MV-4-11 (cell line): ENCODE measurements at places on chromosomes 1 and 21.

DNA sequence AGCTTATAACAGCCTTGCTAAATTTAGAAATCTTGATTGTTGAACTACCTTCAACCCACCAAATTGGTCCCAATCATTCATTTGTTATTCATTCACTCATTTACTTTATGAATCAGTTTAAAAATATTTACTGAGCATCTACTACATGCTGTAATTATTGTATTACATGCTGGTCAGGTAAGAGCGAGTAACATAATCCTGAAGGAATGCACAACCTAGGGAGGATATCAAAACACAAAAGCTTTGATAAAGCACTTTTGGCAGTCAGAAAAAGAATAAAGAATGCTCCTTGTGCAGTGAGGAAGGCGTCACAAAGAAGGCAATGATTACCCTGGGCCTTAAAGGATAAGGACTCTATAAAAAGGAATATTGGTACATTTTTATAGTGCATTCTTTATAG lies 518.9 kb upstream of the NR5A2 start:
- no peak for DNase-seq

DNA sequence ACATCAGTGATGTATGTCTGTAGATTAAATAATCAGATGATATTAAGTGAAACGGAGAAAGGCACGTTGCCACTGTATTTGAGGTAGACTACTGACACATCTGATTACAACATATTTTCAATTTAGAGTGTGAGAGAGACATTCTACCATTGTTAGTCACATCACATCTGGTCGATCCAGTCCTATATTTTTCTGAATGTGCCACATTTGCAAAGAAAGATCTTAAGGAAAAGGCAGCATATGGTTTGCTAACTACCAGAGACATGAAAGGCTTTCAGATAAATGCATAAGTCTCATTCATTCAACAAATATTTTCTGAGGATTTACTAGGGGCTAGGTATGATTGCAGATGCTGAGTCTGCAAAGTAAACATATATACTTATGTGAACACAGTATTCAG lies 114.3 kb upstream of the RUNX1 start:
- DNase-seq, result no peak

DNA sequence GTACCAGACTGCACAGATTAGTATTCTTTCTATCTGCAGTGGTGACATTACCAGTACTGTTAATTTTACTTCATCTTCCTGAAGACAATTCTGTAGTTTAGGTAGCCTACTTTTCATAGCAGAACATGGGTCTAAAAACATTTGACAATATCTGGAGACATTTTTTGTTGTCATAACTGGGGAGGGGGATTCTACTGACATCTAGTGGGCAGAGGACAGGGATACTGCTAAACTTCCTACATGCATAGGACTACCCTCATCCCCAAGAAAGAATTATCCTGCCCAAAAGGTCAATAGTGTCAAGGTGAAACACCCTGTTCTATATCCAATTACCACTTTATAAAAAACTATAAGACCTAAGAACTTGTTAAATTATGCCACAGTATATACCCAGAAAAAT lies 3.4 kb upstream of the ARHGAP29 start:
- DNase-seq, result no peak

DNA sequence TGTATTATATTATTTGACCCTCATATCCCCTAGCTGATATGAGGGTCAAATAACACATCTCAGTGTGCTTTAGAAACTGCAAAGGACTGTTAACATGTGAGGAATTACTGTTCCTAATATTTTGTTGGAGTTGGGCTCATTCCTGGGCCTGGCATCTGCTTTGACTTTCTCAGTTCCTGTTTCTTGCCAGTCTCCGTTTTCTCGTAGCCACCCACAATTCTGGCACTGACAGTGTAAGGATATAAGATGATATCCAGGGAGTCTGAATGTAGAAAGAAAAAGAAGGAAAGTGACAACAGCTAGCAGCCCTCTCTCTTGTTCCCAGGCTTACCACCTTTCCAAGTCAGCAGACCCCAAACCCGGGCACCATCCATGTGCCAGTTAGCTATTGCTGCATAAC lies 54.4 kb upstream of the SCMH1 start:
- peak; percentile 42 for DNase-seq

- DNase-seq, result no peak
These were observed 42.4 kb upstream of the PTCH2 start for GRCh38 chr1:44885406-44885805.

DNA sequence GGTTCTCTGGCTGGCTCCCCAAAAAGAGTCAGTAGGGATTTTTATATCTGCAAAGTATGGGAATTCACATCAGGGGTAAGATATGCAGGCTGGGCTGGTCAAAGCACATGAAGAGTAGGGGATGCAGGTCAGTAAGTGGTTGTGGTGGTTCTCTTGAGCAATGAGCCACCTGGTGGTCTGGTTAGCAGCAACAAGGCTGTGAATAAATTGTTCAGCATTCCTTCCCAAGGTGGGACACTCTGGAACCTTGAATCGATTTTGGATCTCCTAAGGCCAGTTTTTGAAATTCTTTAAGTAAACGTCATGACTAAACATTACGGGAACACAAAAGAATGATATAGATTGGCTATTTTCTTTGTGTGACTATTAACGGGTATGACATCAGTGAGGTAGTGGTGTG lies 563.0 kb upstream of the NEGR1 start:
- DNase-seq, result no peak

DNA sequence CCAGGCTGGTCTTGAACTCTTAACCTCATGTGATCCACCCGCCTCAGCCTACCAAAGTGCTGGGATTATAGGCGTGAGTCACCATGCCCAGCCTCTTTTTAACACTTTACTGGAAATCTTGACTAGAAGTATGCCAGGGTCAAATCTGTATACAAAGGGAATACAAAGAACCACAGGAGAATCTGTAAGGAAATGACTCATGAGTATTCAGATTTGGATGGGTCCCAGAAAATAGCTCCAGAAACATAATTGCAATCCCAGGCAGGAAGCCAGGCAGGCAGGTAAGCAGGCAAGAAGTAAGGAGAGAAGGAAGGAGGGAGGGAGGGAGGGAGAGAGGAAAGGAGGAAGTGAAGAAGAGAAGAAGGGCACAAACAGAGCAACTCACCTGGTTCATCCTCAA lies 22.8 kb upstream of the TIAM1 start:
- no peak for DNase-seq

- DNase-seq, result no peak
These were observed 122.2 kb downstream of the NAV1 start for GRCh38 chr1:201660931-201661822.

DNA sequence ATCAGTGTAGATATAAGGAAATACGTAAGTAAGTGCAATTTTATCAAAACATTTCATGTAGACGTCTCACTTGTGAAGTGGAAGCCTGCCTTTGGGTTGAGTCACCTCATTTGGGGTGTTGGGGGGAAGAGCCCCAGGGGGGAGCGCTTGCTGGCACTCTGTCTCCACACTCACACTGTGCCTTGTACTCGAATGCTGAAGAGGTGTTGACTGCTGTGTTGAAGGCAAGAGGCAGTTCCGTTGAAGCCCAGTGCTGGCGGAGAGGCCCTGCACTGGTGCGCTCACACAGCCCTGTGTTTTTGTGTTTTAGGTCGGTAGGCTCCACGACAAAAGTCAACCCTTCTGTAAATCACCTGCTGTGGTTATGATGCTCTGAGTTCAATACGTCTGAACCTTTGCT lies 131.9 kb upstream of the COL6A1 start:
- no peak for DNase-seq

DNA sequence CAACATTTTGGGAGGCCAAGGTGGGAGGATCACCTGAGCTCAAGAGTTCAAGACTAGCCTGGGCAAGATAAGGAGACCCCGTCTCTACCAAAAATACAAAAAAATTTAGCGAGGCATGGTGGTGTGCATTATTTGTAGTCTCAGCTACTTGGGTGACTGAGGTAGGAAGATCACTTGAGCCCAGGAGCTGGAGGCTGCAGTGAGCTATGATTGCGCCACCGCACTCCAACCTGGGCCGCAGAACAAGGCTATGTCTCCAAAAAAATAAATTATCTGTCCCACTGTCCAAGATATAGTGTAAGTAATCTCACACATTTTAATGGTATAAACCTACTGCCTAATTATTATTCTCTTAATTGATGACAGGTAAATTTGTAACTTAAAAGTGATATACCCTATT lies 12.8 kb downstream of the ARID4B start:
- DNase-seq, result no peak

GRCh38 chr1:200267458-200267857 lies 142.4 kb downstream of the ZNF281 start:
- DNase-seq, result no peak

DNA sequence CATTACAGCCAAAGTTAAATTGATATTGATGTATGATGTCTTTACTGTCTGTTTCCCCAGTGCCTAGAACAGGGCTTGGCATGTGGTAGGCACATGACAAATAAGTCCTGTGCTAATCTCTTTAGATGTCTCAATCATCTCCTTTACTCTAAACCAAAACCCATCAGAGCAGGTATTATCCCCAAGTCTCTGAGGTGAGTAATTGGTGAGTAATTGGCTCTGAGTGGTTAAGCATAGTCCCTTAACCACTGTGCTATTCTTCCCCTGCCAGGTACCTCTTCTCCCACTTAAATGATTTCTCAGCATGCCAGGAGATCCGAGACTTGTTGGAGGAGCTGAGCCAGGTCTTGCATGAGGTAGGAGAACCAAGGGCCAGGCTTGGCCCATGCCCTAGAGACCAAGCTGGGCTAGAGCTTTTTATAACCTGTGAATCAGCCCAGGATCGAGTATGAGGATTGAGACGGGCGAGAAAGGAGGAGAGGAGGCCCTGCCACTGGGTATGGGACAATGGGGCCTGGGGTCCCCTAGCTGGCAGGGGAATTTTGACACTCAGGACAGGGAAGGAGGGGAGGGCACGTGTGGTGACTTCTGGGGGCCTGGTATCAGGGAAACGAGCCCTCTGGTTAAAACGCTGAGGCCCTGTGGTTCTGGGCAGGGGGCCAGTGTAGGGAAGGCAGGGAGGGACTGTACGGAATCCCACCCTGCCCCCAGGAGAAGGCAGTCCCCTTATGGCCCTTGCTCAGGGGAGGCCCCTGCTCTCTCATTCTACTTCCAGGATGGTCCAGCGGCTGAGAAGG lies 4.5 kb downstream of the CNKSR1 start:
- DNase-seq, result no peak

DNA sequence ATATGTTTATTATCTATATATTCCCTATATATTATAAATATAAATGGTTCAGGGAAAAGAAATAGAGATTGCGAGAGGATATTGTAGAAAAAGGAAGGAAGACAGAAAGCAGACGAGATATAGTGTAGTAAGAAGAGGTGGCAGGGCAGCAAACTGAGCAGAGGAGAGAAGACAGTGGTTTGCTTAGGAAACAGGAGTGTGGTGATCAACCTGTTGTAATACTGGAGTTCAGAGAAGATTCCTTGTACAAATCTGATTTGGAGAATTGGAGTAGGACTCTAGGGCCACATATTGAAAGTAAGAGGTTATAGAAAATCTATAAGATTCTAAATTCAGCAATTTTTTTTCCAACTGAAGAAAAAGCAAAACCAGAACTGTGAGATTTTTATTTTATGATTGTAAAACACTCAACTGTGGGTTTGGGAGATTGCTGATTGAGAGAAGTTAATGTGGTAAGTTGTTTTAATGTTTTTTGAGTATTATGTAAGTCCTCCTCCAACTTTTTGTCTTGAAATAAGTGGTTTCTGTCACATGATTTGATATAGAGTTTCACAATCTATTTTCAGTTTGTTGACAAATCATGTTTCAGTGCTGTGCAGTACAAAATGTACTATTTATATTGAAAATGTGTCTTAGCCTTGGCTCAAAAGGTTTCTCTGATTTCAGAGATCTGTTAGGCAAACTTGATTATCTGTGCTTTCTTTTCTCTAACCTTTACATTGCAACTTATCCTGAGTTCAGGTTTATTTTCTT lies 9.6 kb upstream of the AMY2B start:
- DNase-seq, result peak; percentile 84

GRCh38 chr1:194056169-194056568 lies 869.8 kb upstream of the B3GALT2 start:
- peak; percentile 63 for DNase-seq

GRCh38 chr1:164746632-164747031 lies 187.6 kb downstream of the PBX1 start:
- no peak for DNase-seq

DNA sequence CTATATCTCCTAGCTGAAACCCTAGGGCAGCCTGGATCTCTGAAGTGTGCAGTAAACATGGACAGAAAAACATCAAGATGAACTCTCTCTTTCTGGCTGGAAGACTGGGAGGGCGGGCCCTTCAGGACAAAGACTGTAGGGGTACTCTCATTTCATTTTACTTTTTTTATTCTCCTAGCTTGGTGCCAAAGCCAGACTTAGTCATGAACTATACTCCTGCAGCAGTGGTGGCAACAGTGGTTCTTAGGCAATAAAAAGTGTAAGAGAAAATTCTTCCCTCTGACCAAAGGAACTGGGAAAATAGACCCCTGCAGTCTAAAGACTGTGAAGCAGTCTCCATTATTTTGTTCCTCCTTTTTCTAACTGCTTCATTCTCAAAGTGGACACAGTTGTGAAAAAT lies 213.8 kb upstream of the JUN start:
- DNase-seq, result peak; percentile 57

DNA sequence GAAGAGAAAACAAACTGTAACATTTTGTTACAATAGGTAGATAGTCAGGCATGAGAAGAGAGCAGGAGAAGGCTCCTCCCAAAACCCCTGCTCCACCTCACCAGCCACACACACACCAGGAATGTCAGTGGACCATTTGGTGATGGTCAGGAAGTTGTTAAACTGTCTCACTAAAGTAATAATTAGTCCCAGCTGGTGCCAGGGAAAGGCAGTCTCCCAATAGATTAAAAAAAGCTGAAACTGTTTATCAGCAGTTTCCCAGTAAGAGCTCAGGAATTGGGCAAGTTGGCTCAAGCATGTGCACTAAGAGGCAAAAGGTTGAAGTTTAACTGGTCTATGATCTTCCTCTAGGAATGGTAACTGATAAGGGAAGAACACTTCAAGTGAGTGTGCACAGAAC lies 249.6 kb downstream of the COL11A1 start:
- no peak for DNase-seq

DNA sequence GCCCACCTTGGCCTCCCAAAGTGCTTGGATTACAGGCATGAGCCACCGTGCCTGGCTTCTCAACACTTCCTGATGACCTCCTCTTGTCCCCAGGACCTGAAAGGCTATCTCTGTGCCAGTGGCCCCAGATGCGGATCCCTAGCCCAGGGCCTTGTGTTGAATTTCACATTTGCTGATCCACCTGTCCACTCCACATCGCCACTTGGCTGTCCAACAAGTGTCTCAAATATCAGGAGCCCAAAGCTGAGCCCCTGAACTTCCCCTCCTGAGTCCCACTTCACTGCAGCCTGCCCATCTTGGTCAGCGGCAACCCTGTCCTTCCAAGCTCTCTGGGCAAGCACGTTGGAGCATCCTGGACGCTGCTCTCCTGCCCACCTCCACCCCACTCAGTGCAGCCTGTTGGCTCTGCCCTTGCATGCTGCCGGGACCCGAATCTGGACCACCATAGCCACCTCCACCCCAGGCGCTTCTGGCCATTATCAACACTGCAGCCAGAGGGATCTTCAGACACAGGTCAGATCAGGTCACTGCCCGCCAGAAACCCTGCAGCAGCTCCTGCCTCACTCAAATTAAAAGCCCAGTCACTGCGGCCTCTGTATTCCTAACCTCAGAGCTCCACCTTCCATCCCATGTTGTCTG lies 352.5 kb upstream of the VAMP3 start:
- DNase-seq, result no peak
